Stimulated activated CD8-positive, alpha-beta memory T cell treated with anti-CD3 and anti-CD28 coated beads, Interleukin-4, amount 100 ng/mL, for 1 hour (primary cell): ENCODE measurements at places on chromosomes 6 and 20.

GRCh38 chr20:57451795-57452661, 60.8 kb downstream of the RBM38 start:
- no peak for DNase-seq

- no peak for DNase-seq
Observed at GRCh38 chr6:139587469-139587868, 213.0 kb upstream of the CITED2 start.

- DNase-seq, result no peak
Observed at GRCh38 chr6:81562169-81562568, 190.3 kb downstream of the TENT5A start.

GRCh38 chr6:36975231-36976006, 10.6 kb downstream of the MTCH1 start:
- no peak for DNase-seq

- DNase-seq, result no peak
Observed at GRCh38 chr6:1287103-1287591, 24.8 kb upstream of the FOXQ1 start.

- no peak for DNase-seq
Observed at GRCh38 chr6:37173493-37174195, 3.7 kb downstream of the PIM1 start.

- no peak for DNase-seq
Observed at GRCh38 chr6:154989448-154989847, 5.7 kb upstream of the TIAM2 start.

DNA sequence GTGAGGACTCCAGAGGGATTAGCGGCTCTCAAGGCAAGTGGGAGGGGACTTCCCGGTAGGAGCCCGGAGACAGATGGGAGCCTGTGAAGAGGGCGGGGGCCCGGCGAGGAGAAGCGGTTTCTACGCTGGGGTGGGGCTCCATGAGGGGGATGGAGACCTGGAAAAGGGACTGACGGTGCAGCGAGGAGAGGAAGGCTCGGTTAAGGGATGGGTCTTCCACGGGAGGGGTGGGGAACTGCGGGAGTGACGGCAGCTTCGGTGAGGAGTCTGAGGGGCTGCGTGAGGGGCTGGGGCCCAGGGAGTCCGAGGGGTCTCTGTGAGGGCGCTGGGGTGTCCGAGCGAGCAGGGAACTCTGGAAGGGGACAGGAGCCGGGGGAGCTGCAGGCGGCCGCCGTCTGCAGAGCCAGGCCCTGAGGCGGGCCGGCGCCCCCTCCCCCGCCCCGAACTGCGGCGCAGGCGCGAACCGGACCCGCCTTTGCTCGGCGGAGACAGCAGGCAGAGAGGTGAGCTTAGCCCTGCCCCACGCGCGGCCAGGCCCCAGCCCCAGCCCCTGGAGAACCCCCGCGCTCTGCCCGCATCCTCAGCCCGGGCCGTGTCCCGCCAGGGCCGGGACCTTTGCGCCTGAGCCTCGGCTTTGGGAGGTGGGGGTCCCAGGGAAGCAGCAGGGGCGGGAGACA, at the start of gene NRSN2:
TSS of gene NRSN2 (plus strand) at position 472 of the 677 bp plus-strand sequence. CDS start 2,533 bp downstream, outside the sequence.
- no peak for DNase-seq

GRCh38 chr20:13291157-13291556, 70.1 kb downstream of the ISM1 start:
- no peak for DNase-seq

GRCh38 chr6:90411292-90411781, 114.7 kb upstream of the BACH2 start:
- DNase-seq, result peak; percentile 26

GRCh38 chr20:38609815-38610214, 8.2 kb downstream of the ARHGAP40 start:
- DNase-seq, result no peak

GRCh38 chr20:21203088-21203656, 77.3 kb downstream of the KIZ start:
- no peak for DNase-seq

- no peak for DNase-seq
Observed at GRCh38 chr20:58094698-58095097, 133.8 kb downstream of the ANKRD60 start.

DNA sequence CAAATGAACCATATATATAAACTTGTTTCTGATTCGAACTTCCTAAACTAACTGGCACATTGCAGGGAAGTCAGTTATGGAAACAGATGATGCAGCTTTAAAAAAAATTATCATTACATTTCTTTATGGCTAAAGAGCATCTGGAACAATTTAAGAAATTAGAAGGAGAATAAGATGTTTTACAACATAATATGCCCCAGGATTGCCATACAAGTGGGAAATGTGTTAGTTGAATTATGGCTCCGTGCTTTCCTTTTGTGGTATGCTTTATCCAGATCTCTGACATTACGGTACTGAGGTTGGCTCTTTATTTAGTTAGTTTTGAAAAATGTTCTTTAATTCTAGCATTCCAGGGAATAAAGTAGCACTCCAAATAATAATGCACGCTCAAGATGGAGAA, 343.0 kb upstream of the ZFP64 start:
- DNase-seq, result no peak

GRCh38 chr6:166441325-166442078, 58.8 kb upstream of the MPC1 start:
- DNase-seq, result no peak

DNA sequence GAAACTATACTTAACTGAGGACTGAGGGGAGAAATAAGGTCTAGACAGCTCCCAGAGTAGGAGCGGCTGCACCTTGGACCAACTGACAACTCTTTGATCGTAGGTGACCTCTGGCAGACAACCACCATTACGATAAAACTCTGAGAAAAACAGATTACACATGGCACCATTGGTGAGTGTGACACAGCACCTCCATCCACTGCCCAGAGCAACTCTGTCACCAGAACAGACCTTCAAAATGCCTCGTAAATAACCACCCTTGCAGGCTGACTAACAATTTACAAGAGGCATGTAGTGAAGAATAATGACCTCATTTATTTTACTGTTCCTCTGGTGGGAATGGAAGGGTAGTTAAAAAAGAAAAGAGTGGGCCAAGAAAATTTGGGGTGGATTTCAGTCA, 64.2 kb downstream of the F13A1 start:
- no peak for DNase-seq

GRCh38 chr6:168208854-168209253, 110.7 kb downstream of the DACT2 start:
- DNase-seq, result no peak

DNA sequence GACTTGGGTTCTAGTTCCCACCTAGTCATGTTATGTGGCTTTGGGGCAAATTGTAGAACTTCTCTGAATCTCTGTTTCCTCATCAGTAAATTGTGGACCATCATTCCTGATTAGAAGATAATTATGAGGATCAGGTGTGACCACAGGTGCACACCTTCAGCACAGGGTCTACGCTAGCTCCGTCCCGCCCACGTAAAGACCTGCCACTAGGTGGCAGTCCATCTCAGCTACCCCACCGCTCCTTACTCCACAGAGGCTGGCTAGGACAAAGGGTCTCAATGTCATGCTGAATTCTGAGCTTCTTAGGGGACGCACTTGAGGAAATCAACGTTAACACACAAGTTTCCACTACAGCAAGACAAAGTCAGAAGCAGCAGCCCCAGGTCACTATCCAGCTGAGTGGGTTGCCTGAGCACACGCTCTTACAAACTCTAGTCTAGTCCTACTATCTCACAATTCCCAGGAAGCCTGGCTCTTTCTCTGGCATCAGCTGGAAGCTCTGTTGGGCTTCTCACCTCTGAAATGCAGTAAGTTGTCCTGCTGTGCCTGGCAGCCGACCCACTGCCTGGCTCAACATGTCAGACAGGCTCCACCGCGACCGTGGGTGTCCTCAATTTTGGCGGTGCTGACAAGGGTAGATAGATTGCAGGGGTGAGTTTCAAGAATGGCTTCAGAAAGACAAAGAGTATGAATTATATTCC, 2.0 kb upstream of the PLCG1 start:
- peak; percentile 40 for DNase-seq

DNA sequence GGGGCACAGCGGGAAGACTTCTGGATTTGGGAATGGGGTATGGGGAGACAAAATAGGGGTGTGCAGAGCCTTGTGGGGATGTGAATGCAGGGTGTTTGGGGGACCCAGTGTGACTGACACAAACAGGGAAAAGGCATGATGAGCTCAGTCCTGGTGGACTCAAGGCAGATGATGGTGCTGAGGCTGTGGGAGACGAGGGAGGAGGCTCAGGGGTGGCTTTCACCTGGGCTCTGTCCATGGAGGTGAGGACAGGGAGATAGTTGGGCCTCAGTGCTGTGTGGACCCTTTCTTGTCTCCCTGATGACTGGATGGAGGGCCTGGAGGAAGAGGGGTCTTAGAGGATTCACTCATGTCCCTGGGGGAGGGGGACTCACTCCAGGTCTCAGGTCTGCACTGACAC, 26.2 kb upstream of the MICB start:
- no peak for DNase-seq

DNA sequence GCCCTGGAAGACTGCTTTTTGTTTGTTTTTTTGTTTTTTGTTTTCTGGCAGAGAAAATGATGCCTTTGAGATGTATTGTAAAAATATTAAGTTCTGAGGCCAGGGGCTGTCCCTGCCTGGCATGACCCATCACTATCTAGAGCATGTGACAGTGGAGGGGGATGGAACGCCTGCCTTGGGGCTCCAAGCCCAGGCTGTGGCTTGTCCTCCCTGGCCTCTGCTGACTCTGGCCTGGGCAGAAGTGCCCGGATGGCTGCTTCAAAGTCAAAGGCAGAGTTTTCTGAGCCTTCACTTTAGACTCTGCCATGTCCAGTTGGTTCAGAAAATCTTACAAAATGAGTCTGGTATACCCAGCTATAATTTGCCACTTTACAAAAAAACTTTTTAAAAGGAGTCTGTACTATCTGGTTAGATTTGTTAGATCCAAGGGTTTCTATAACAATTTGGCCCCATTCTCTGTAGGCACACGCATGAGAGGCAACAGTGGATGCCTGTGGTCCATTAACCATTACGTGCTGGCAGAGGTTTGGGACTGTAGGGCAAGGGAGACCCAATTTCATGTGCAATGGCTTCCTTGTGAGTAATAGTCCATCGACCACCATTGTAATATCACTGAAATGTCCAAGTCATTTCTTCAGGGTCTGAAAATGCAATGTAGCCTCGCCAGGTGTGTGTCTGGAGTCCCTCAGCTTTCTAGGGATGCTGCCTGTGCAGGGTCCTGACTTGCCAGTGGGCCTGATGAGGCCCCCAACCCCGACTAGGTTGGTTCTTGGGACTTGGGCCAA, 8.3 kb downstream of the PPP1R3G start:
- DNase-seq, result no peak

- DNase-seq, result no peak
Observed at GRCh38 chr6:14270925-14271788, 153.6 kb downstream of the CD83 start.

- no peak for DNase-seq
Observed at GRCh38 chr6:168120390-168121302, 41.6 kb upstream of the FRMD1 start.

DNA sequence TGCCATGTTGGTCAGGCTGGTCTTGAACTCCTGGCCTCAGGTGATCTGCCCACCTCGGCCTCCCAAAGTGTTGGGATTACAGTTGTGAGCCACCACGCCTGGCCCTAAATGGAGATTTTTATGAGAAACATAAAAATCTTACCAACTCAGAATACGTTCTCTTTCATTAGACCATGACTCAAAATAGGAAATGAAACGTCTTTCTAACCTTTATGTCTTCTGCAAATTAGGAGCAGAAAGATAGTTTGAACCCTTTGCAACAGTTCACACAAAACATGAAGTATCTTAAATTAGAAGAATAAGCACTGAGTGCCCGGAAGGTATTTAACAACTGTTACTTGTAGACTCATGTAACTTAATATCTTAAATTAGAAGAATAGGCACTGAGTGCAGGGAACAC, 48.3 kb downstream of the AHI1 start:
- no peak for DNase-seq

DNA sequence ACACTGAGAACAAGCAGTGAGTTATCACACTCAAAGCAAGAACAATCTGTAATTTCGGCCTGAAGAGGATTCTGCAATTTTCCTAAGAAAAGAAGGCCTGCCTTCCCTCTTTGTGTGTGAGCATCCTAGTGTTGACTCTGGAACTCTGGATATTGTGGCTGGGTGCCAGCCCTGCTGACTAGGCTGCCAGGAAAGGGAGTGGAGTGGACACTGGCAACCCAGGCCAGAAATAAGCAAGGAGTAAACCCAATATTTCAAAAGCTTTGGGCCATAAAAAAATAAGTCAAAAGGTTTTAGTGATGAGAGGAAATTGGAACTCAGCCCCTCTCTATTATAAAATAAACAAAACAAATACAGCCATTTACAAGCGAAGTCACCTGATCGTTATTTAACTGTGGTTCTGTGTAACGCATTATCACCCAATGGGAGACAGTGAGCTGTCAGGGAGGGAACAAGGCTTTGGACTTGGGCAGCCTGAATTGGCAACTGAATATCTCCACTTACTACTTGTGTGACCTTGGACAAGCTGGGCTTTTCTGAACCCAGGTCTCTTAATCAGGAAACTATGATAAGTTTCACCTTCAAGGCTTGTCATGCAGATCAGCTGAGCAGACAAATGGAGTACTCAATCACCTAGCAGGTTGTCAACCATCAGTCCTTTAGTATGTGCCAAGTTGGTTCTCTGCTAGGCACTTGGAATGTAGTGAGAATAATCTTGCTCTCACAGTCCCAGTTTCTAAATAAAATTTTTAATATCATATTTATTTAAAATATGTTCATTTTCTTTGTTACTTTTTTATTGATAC, 196.2 kb downstream of the PAX1 start:
- DNase-seq, result no peak

GRCh38 chr6:44166591-44167184, 8.1 kb downstream of the CAPN11 start:
- no peak for DNase-seq

GRCh38 chr6:14472986-14473337, 355.4 kb downstream of the CD83 start:
- no peak for DNase-seq

DNA sequence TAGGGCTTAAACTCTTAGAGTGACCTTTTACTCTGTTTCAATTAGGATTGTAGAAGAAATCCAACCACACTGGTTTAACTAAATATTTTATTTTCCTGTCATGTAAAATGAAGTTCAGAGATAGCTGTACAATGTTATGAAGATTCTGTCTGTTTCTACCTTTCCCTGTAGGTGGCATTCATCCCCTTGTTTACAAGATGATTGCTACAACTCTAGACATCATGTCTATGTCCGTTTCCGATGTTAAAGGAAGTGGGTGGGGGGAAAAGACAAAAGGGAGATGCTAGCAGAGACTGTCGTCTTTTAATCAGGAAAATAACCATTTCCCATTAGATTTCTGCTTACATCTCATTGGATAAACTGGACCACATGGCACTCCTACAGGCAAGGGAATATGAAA, 30.9 kb upstream of the RIMS1 start:
- no peak for DNase-seq

GRCh38 chr6:33746651-33747100, at the start of gene IP6K3:
Gene IP6K3, minus strand, starts transcription at chr6:33746905. Its CDS starts 11,429 bp downstream, at chr6:33735476.
- DNase-seq, result no peak
